ENCODE measurements at places on chromosomes 12 and 14.
A peak's percentile ranks its signal among the peaks of the same experiment; 100 is the strongest.

GRCh38 chr14:64778104-64778754 is 74.0 kb downstream of the PLEKHG3 start:
- no peaks in the 10 kb centered on the region for H3K36me3 ChIP-seq
- H3K27me3 ChIP-seq: no peaks in the 10 kb centered on the region
- no peak overlapping the region for H3K27ac ChIP-seq

DNA sequence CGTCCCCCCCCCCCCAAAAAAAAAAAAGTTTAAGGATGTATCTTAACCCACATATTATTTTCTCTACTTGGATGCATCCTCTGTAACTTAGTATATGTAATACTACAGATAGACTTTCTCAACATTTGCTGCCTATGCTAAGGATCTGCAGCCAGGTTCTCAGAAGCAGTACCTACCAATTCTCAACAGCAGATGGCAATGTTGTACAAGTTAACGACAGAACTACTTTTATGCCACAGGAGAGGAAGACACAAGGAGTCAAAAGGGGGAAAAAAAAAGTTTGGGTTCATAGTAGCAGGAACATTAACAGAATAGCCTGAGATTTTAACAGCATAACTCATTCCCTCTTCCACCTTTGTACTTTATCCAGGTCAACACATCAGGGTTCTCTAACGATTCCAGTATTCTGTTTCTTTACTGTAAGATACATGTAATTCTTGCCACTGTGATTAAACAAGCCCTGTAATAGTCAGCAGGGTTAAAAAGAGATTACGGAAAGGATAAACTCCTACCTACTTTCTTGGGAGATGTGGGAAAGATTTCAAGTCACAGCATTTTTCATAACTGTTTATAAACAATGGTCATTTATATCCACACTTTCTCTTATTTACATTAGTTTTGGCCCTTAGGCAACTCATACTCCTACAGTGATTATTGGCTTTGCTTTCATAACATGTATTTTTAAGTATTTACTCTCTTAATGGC is 5.7 kb upstream of the NEK9 start:
- peaks cover 19% of the 10 kb centered on the region for H3K4me1 ChIP-seq
- H3K36me3 ChIP-seq: peaks cover 27% of the 10 kb centered on the region
- no peaks in the 10 kb centered on the region for H3K27me3 ChIP-seq
- no peak overlapping the region for H3K4me3 ChIP-seq
- H3K27ac ChIP-seq: peak overlapping the region; percentile 24
- DNase-seq: peak; percentile 64

DNA sequence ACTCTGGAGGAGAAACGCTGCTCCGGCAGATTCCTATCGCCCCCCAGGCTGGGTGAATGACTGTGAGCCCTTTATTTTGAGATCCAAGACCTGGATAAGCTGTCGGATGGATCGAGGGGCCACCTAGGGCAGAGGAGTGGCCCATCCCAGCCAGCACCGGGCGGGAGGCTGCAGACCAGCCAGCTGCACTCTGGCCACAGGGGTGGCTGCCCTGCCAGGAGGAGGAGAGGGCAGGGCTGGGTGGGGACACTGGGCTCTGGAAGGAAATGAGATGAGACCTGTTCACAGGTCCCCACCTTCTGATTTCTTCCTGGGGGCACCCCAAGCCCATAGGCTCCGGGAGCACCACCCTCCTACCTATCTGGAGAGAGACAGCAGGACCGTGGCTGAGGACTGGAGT is 140.0 kb downstream of the PIWIL1 start:
- H3K4me1 ChIP-seq: no peaks in the 10 kb centered on the region
- no peak overlapping the region for H3K4me3 ChIP-seq
- peaks cover 3% of the 10 kb centered on the region for H3K27me3 ChIP-seq
- no peak for DNase-seq

DNA sequence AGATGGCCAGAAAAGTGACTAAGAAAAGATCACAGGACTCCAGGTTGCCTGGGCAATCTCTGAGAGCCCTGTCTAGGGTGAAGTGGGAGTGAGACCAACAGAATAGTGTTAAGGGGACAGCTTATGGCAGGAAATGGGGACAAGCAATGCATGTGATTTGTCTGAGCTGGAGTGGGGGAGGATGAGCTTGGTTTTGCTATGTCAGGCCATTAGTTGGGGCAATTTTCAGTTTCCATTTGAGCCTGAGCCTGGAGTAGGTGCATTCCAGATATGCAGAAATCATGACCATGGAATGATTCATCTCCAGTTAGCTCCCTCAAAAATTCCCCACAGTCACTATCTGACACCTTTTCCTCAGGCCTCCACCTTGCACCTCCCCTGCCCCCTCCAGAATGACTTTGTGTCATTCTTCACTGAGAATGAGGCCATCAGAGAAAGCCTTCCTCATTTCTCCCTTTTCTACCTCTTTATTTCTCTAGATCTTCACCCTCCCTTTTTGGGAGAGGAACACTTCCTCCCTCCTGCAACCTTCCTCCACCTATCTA is 150.9 kb upstream of the PLEKHG7 start:
- H3K4me1 ChIP-seq: peaks cover 38% of the 10 kb centered on the region
- no peak overlapping the region for H3K4me3 ChIP-seq
- no peak overlapping the region for H3K27ac ChIP-seq
- H3K36me3 ChIP-seq: peaks cover 2% of the 10 kb centered on the region
- H3K27me3 ChIP-seq: no peaks in the 10 kb centered on the region

- H3K36me3 ChIP-seq: no peaks in the 10 kb centered on the region
- peaks cover 14% of the 10 kb centered on the region for H3K27me3 ChIP-seq
- DNase-seq: no peak
- H3K27ac ChIP-seq: no peak overlapping the region
Observed at GRCh38 chr12:70052476-70052875, 190.8 kb upstream of the CNOT2 start.

- DNase-seq: no peak
- H3K4me3 ChIP-seq: no peak overlapping the region
- no peaks in the 10 kb centered on the region for H3K27me3 ChIP-seq
- no peaks in the 10 kb centered on the region for H3K4me1 ChIP-seq
- no peaks in the 10 kb centered on the region for H3K36me3 ChIP-seq
Observed at GRCh38 chr12:102763471-102763870, 153.6 kb downstream of the PAH start.

GRCh38 chr12:34097213-34097612 is 74.9 kb downstream of the ALG10 start:
- H3K27me3 ChIP-seq: peaks cover 10% of the 10 kb centered on the region
- DNase-seq: no peak
- H3K4me3 ChIP-seq: no peak overlapping the region
- no peaks in the 10 kb centered on the region for H3K36me3 ChIP-seq
- no peak overlapping the region for H3K27ac ChIP-seq
- no peaks in the 10 kb centered on the region for H3K4me1 ChIP-seq

DNA sequence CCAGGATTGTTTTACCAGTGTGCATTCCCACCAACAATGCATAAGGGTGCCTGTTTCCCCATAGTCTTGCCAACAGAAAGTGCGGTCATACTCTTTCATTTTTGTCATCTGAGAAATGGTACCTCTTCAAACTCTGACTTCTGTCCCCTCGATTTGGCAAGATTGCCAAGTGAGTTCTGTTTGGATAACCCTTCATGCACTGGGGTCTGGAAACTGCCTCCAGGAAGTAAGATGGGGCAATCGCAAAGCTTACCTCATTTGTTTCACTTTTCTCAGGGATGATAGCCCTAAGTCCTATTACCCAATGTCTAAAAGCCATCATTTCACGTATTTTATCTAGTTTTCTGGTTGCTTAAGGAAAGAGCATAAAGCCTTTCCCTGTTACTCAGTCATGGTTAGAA is 28.6 kb upstream of the NR1H4 start:
- H3K4me1 ChIP-seq: no peaks in the 10 kb centered on the region
- no peak for DNase-seq
- no peak overlapping the region for H3K4me3 ChIP-seq

GRCh38 chr12:44709166-44709565 is 166.9 kb downstream of the NELL2 start:
- H3K36me3 ChIP-seq: peaks cover 17% of the 10 kb centered on the region
- H3K27ac ChIP-seq: no peak overlapping the region
- no peak for DNase-seq
- H3K4me1 ChIP-seq: peaks cover 4% of the 10 kb centered on the region
- H3K4me3 ChIP-seq: no peak overlapping the region
- no peaks in the 10 kb centered on the region for H3K27me3 ChIP-seq

DNA sequence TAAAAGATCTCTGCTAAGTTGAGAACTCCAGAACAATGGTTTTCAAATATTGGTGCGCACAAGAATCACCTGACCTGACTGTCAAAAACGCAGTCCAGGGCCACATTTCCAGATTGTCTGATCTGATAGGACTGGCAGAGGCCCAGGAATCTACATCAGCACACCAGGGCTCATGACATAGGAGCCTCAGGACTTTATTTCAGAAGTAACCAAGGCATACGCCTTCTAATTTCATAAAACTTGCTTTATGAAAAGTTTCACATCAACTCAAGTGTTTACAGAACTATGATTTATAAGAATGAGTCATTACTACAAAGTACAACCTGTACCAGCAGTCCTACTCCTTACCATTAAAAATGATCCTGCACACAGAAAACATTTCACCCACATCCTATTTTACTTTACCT is 47.7 kb upstream of the PTPRO start:
- no peak overlapping the region for H3K27ac ChIP-seq
- H3K36me3 ChIP-seq: no peaks in the 10 kb centered on the region
- peaks cover 3% of the 10 kb centered on the region for H3K27me3 ChIP-seq
- DNase-seq: no peak
- H3K4me1 ChIP-seq: peaks cover 3% of the 10 kb centered on the region

DNA sequence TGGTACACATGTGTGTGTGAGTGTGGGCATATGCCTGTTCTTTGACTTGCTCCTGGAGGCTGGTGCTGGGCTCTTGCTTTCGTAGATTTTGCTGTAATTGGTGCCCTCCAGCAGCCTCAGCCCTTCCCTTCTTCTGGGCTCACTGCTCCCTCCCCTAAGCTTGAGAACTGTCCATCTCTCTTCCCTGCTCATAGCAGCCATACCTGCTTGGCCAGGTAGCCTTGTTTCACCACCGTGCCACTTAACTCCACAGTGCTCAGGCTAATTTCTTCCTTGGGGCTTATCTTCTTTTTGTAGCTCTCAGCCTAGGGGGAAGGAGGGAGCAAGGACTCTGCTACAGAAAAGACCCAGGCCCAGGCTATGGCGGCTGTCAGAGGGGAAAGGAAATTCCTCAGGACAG is 19.8 kb downstream of the PLEK2 start:
- peaks cover 1% of the 10 kb centered on the region for H3K36me3 ChIP-seq
- no peak overlapping the region for H3K4me3 ChIP-seq
- peaks cover 9% of the 10 kb centered on the region for H3K4me1 ChIP-seq
- H3K27ac ChIP-seq: no peak overlapping the region

DNA sequence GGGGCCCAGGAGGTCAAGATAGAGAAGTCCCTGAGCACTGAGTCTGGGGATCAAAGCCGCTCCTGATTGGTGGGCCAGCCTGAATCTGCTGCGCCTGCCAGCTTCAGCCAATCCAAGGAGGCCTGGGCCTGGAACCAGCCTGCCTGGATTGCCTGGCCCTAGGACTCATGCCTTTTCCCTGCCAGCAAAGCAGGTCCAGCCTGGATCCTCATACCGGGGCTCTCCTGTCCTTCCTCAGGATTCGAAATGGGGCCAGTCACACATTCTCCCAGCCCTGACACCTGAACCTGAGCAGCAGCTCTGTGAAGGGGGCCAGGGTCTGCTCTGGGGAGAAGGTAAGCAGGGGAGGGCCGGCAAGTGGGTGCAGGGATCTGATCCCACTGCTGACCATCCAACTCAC is 81.9 kb downstream of the NINJ2 start:
- no peaks in the 10 kb centered on the region for H3K36me3 ChIP-seq
- peaks cover 3% of the 10 kb centered on the region for H3K4me1 ChIP-seq
- H3K27ac ChIP-seq: no peak overlapping the region
- no peaks in the 10 kb centered on the region for H3K27me3 ChIP-seq
- DNase-seq: no peak
- no peak overlapping the region for H3K4me3 ChIP-seq

DNA sequence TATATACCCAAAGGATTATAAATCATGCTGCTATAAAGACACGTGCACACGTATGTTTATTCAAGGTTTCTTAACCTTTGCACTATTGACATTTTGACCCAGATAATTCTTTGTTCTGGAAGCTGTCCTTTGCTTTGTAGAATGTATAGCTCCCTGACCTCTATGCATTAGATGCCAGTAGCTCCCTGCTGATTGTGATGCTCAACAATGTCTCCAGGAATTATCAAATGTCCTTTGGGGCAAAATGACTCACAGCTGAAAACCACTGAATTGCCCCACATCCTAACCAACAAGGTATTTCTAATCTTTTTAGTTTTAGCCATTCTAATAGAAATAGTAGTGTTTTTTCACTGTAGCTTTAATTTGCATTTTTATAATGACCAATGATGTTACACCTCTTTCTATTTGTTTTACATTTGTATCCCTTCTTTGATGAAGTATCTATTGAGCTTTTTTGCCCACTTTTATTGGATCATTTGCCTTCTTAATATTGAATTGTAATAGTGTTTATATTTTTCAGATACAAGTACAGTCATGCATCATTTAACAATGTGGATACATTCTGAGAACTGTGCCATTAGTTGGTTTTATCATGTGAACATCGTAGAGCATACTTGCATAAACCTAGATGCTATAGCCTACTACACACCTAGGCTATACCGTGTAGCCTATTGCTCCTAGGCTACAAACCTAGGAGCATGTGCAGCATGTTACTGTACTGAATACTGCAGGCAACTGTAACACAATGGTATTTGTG is 10.4 kb upstream of the NOPCHAP1 start:
- H3K36me3 ChIP-seq: no peaks in the 10 kb centered on the region
- H3K4me1 ChIP-seq: no peaks in the 10 kb centered on the region
- no peak overlapping the region for H3K27ac ChIP-seq
- H3K27me3 ChIP-seq: no peaks in the 10 kb centered on the region

DNA sequence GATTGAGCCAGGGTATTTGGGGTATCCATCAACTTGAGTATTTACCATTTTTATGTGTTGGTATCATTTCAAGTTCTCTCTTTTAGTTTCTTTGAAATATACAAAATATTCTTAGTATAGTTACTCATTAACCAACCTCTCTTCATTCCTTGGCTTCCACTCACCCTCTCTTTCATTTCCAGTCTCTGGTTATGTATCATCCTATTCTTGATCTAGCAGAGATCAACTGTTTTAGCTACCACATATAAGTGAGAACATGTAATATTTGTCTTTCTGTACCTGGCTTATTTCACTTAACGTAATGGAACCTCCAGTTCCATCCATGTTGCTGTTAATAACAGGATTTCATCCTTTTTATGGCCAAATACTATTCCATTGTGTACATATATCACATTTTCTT is 86.9 kb downstream of the DACT1 start:
- H3K36me3 ChIP-seq: no peaks in the 10 kb centered on the region
- no peaks in the 10 kb centered on the region for H3K27me3 ChIP-seq
- H3K4me1 ChIP-seq: peaks cover 2% of the 10 kb centered on the region
- no peak overlapping the region for H3K27ac ChIP-seq
- DNase-seq: no peak

All from activated naive CD4-positive, alpha-beta T cell treated with anti-CD3 and anti-CD28 coated beads for 36 hours (primary cell).